ENCODE measurements at places on chromosomes 7 and 10.
A peak's percentile ranks its signal among the peaks of the same experiment; 100 is the strongest.

DNA sequence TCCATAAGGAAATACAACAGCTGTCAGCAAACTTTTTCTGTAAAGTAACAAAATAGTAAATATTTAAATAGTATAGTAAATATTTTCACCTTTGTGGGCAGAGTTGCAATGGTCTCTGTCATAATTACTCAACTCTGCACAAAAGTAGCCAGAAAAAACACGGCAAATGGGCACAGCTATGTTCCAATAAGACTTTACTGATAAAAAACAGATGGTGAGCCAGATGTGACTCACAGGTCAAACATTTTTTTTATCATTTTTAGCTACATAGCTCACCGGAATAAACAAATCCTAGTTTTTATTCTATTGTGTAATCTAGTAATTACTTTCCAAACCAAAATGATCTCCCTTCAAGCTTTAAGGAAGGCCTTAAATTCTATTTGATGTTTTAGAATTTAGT lies 55.3 kb downstream of the NCAPG2 start:
- peak; percentile 93 for DNase-seq

- no peak for DNase-seq
These were observed 58.6 kb downstream of the LAMB4 start for GRCh38 chr7:108071551-108071950.

DNA sequence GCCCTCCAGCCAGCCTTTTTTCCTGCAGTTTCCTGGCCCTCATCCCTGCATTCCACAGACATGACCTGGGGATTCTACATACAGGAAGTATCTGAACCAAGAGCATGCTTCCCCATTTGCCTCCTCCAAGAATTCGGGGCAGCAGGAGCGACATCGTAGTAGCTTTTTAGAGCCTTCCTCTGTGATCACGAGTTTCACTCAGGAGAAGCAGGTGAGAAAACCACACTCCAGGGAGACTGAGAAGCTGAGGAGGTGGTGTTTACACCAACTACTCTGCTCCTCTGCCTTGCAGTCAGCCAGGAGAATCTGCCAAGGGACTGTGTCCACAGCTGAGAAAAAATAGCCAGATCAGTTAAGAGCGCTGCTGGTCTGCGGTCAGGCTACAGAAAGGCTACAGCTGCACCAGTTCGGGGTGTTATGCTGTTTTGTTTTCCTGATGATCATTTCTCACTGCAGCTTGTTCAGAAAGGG lies 54.1 kb downstream of the HSPA12A start:
- peak; percentile 72 for DNase-seq

DNA sequence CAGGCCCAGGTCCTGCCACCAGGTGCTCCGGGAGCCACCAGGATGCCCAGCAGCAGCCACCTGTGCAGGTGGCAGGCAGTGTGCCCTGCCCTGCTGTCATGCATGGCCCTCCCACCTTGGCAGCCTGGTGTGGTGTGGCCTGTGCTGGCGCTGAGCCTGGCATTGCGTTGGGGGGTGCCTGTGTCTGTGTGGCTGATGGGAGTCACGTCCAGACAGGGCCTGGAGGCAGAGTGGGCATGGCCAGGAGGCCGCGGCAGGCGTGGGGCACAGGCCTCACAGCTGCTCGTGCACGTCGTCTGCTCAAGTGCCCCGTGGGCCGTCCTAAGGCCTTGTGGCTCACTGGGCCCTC lies 8.7 kb downstream of the TTYH3 start:
- no peak for DNase-seq

- no peak for DNase-seq
These were observed 47.7 kb upstream of the WAPL start for GRCh38 chr10:86569335-86569734.

DNA sequence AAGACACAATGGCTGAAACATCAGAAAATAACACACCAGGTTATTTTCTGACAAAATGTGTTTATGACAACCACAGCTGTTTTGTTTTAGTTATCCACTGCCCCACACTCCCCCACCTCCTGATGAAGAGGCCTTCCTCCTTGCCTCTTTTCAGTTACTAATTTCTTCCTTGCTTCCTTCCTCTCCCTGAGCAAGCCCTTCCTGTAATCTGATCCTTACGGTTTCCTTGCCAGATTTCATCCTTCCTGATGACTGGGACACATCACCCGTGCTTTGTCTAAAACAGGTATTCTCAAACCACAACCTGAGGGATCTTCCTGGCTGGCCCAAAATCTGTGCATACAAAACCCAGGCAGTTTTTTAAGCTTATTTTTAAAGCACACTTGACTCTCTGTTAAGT lies 39.4 kb downstream of the CHST15 start:
- DNase-seq, result peak; percentile 22

DNA sequence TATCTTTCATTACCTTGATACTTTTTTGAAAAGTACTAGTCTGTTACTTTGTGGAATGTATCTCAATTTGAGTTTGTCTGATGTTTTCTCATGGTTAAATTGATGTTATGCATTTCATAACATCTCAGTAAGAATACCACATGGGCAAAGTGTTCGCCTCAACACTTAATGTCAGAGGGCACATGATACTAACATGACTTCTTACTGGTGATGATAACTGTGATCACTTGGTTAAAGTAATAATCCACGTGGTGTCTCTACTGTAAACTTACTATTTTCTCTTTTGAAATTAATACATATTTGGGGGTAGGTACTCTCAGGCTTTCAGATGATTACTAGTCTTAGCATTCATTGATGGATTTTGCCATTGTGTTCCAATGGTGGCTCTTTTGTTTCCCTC lies 2.2 kb downstream of the SDHAF3 start:
- no peak for DNase-seq

All from EH (cell line).